Tongue (tissue), 3 donors: ENCODE measurements at places on chromosomes 7 and 10.

GRCh38 chr7:95367606-95368005 is 28.6 kb downstream of the PON3 start:
- DNase-seq = no peak

DNA sequence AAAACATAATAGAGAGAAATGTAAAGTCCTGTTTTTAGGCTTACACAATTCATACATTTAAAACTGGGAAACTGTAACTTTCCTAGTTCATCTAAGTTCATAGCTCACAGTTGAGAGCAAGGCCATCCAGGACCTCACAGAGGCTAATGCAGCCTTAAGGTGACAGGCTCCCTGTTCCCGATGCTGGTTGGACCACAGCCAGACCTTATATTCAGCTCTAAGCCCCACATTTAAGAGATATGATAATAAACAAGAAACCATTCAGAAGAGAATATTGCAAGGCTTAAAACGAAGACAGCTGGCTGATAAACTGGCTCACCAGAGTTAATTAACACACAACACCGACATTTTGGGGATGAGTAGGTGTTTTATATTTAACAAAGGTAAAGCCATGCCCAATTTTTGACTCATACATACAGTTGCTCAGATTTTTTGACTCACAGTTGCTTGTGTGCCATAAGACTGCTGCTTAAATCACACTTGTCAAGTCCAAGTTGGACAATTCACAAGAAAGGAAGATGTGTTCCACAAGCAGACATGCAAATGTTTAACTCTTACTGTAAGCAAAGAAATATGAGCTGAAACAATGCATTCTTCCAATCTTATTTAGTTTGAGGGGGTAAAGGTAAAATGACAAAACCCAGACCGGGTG is 41.1 kb upstream of the TMEM213 start:
- DNase-seq = no peak

GRCh38 chr7:120691915-120692314 is 166.0 kb downstream of the TSPAN12 start:
- DNase-seq = no peak

GRCh38 chr7:27324246-27324645 is 81.6 kb downstream of the EVX1 start:
- DNase-seq = no peak

- DNase-seq = no peak
Measured at GRCh38 chr10:131203456-131204357, 107.8 kb downstream of the TCERG1L start.

- DNase-seq = peak; percentile 57
Measured at GRCh38 chr10:78524941-78525340, 491.3 kb downstream of the RPS24 start.

DNA sequence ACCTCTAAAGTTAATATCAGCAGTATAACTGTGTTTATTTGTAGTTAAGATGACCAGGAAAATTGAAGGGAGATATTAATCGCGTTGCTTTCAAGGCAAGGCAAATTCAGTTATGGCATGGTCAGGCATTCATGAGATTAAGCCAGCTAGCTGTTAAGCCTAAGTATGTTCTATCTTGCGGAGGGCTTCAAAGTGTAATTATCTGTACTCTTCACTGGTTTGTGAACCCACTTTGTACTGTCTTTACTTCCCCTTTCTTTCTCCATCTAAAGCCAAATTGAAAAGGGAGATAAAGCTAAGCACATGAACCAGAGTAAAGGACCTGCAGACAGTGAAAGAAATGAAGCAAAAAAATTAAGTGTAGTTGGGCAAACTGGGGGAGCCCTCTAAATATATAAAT is 483.1 kb upstream of the NRP1 start:
- DNase-seq = no peak

DNA sequence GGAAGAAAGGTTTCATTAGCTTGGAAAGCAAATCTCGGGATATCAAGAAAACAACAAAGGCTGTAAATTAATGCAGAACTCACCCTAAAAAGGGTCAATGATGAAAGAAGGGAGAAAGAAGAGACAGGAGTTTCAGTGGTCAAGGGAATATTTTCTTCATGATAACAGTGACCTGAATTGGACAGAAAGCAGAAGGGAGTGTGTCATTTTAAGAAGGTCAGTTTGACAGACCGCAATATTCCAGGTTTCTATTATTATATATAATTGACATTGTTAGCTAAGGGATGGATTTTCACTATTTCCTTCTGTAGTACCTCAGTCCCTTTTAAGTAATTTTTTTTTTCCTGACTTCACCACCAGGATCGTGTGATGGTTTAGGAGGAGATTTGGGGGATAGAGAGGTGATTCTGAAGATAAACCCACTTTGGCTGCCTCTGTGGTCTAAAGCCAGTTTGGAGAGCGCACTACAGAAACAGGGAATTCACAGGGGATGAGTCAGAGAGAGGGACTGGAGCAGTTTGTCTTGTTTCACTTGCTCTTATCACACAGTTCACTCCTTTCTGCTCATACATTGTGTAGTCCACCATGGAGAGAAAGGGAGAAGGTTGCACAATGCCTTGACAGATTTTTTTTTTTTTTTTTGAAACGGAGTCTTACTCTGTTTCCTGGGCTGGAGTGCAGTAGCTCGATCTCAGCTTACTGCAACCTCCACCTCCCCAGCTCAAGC is 417.9 kb downstream of the AUTS2 start:
- no peak for DNase-seq

DNA sequence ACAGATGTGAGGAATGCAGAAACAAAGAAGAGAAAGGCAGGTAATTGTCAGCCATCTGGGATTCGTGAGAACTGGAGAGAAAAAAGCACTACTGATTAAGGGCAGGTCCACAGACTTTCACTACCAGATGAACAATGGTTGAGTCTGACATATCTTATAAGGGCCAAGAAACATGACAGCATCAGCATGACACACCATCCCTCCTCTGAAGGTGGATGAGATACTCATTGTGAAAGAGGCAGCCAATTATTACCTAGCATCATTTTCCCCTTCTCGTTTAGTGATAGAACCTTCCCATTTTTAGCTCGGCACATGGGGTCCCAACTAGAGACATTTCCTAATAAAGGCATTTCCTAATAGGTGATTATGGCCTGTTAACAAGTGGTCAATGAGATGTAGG is 19.2 kb upstream of the MET start:
- DNase-seq = no peak

DNA sequence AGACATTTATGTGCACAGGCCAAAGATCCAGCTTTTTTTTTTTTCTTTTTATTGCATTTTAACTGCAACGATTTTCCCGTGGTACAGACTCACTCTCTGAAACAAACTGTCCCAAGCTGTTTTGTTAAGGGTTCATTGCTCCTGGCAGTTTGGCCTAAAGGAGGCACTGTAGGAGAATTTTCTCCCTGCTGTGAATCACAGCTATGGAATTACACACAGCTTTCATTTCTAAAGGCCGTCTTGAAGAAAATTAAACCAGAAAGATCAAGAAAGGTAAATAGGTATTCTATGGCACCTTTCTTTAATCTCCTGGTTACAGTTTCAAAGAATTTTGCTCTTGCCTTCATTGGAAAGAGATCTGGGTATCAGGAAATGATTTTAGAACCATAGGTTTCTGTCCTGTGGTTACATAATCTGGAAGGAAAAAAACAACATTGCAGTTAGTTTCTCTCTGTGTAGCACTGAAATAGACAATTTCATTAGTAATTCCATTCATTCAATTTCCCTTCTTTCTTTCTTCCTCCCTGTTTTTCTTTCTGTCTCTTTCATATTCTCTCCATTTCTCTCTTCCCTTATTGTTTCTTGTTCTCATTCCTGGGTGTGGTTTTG is 51.2 kb downstream of the PDK4 start:
- DNase-seq = peak; percentile 67

- DNase-seq = no peak
Measured at GRCh38 chr10:4351723-4352413, 474.1 kb upstream of the AKR1E2 start.

DNA sequence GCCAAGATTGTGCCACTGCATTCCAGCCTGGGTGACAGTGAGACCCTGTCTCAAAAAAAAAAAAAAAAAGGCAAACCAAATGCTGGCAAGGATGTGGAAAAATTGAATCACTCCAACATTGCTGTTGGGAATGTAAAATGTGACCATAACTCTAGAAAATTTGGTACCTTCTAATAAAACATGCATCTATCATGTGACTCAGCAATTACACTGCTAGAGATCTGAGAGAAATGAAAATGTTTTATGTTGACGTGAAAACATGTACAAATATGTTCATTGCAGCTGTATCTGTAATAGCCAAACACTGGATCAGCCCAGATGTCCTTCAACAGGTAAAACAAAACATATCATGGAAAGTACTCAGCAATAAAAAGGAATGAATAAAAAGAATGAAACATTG is 30.8 kb upstream of the SAR1A start:
- DNase-seq = no peak

DNA sequence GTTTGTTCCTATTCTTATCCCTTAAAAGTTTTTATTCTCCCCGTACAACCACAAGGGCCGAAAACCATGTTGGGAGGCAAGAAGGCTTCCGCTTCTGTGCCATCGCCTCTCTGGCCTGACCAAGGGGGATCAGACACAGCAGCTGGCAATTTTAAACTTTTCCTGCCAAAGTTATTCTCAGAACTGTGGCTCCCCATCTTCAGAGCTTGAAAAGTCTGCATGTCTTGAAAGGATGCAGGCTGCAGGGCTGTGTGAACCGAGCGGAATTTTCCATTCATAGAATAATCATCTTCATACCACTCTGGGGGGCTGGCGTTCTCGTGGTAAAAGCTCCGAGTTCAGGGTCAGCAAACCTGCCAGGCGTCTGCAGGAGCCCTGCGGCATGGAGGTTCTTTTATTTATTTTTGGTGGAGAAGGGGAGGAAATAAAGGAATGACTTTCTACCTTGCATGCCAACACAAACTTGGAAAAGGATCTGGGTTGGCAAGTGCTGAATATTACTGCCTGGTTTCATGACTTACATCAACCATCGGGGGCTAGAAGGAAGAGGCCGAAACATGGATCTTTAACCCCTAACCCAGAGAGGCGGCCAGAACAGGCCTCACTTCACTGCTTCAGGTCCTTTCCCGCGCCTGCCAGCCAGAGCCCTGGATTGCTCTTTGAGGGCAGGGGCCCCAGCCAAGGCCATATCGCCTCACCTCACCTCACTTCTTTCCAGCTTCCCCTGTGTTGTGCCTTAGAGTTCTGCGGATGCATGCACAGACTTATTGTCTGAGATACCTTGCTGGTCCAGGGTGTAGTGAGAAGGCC is 3.0 kb upstream of the NANOS1 start:
- DNase-seq = peak; percentile 21

DNA sequence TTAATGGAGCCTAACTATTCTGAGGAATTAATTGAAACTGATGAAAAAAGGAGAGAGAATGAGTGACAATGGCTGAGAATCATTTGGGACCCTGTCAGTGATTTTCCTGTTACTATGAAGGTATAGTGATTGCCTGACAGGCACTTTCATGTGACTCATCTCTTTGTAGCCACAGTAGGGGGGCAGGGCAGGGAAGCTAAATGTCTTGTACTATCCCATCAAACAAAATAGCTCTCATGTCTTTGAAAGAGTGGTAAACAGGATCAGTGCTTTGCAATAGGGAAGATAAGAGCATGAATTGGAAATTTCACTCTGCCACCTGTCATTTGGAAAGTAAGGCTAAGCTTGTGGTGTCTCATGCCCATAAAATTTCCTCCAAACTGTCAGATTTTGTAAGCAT is 94.5 kb upstream of the GSDME start:
- DNase-seq = no peak

DNA sequence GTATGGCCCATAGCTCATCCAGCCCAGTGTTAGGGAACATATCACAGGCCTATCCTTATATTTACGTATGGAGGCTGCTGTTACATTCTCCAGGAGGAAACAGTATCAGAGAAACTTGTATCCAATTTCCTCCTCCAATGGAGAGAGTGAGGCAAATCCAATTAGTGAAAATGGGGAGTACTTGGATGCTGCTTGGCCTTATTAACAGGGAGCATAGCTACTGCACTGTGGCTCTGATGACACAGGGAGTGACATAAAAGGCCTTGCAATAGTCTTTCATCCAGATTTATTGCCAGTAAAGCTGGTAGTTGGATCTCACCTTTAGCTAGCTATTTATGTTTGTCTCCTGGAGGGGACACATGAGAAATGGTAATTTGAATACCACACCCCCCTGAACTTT is 313.2 kb upstream of the MTPN start:
- DNase-seq = no peak

DNA sequence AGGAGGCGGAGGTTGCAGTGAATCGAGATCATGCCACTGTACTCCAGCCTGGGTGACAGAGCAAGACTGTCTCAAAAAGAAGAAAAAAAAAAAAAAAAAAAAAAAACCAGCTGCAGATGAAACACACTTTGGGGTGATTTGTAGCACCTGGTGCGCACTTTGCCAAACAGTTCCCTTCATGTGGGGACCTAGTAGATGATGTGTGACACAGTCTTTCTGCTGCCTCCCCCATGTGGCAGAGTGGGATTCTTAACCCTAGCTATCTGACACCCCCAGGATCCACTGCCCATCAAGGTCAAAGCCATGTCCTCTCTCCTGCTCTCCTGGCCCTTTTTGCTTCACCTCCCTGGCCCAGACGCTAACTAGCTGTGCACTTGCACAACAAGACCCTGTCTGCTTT is 52.1 kb upstream of the PDZD8 start:
- DNase-seq = no peak

- DNase-seq = no peak
Measured at GRCh38 chr10:112374724-112375541, 1.0 kb downstream of the ACSL5 start.

- no peak for DNase-seq
Measured at GRCh38 chr7:112721366-112721765, 68.8 kb downstream of the TMEM168 start.

DNA sequence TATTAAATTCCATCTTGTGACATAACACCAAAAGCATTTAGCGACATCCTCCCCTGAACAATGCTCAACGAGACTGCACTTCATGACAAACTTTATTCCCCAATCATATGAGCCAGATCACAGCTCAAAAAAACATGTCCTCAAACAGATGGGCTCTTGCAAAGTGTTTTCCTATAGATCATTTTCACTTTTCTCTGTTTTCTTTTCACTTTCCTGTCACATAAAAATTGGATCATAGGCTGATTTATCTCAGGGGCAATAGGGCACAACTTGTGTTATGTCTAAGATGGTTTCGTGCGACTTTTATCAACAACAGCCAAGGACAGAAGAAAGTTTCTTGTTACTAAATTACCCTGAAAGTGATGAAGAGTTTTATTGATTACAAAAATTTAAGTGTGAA is 206.1 kb downstream of the WDR11 start:
- no peak for DNase-seq

GRCh38 chr10:114938856-114939193 is 830 bp downstream of the TRUB1 start:
- no peak for DNase-seq

DNA sequence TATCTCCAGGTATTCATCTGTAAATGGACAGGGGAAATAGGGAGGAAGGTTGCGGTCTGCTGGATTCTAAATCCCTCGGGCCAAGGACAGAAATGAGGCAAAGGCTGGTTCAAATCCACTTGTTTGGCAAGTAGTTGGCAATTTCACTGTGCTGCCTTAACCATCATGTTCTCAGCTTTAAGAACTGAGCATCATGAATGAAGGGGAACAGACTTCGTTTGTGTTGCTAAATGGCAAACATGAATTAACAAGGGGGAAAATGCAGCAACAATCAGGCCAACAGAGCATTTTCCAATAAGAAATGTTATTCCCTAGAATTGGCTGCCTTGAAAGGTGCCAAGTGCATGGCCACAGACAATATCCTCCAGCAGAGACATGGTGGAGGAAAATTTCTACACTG is 36.9 kb downstream of the PARD3 start:
- DNase-seq = no peak
